ENCODE measurements at places on chromosomes 2 and 18. TPM values are rescaled to one million over a fixed set of nuclear protein-coding genes. Genes with fewer than 3 reads are reported as not detected.

DNA sequence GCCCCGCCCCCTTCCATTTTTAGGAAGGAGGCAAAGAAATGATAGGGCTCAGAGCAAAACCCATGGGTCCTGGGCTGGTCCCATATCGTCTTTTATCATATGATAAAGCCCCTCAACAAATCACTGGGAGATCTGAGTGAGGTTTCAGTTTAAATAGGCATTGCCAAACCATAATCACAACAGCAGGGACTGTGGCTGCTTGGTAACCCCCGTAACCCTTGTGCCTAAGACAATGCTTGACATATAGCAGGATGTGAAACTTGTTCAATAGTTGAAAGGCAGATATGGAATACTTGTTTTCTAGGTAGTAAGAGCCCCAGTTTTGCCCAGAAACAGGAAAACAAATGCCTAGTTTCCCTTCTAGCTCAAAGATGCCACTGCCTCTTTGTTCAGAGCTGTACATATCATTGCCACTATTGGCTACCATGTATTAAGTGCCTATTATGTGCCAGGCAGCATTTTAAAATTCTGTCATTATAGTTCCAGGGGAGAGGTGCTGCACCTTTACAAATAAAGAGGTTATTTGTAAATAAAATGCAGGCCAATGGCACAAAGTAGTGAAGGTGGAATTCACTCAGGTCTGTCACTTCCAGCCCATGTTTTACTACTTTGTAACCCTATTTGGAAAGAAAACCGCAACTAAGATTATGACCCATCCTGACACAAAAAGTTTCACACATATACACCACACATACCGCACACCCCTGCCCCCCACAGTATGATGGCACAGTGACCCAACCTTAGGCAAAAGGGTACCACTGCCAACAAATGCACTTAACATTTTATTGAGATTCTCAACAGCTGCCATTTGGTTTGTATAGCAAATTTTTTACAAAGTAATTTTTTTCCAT is 14.2 kb downstream of the NAGK start:
- no peak overlapping the region for H3K4me3 ChIP-seq
- H3K27ac ChIP-seq, result no peak overlapping the region
- H3K27me3 ChIP-seq, result no peaks in the 10 kb centered on the region
- no peak for DNase-seq
- peaks cover 15% of the 10 kb centered on the region for H3K36me3 ChIP-seq

DNA sequence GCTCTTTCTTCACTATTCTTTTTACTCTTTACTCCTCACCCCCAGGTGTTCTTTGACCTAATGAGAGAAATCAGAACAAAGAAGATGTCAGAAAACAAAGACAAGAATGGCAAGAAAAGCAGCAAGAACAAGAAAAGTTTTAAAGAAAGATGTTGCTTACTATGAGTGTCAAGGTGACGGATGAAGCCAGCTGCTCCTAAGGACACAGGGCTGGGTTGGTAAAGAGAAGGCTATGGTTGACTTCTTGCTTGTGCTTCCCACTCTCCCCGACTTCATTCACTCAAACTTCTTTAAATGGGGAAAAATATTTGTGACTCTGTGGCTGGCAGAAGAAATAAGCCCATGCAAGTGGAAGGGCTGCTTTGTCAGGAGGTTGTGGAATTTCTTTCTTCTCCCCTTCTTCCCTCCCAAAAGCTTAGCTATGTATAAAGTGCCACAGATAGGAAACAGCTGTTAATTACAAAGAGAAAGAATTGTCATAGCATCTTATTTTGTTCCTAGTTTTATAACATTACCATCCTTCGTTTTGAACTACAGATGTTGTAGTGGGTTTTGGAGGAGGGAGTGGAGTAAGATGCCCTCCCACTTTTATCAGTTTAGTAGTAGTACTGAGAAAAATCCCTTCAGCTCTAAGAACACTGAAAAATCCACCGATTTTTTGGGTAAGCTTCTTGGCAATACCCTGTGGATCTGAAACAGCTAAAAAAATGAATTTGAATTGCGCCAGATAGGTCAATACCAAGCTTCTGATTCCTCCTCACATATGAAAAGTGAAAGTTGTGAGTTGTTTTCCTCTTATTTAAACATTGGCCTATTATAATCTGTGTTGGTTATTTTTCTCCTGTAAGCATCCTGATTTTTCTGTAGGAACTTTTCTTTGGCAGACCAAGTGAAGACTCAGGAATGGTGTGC is 40.7 kb downstream of the RALB start:
- no peaks in the 10 kb centered on the region for H3K27me3 ChIP-seq
- H3K4me3 ChIP-seq, result no peak overlapping the region
- H3K4me1 ChIP-seq, result peaks cover 4% of the 10 kb centered on the region
- DNase-seq, result no peak

The TMEM169 gene
- total RNA-seq, result 0.52 TPM

The PLCD4 gene
- 2.6 TPM for total RNA-seq

The GNAL gene
- total RNA-seq, result 19.5 TPM

The ABCB11 gene
- total RNA-seq, result not detected
